Fibroblast of skin of scalp (primary cell): ENCODE measurements at places on chromosomes 16 and 17.

GRCh38 chr16:86467490-86467889 is 42.8 kb upstream of the FOXF1 start:
- DNase-seq = no peak

DNA sequence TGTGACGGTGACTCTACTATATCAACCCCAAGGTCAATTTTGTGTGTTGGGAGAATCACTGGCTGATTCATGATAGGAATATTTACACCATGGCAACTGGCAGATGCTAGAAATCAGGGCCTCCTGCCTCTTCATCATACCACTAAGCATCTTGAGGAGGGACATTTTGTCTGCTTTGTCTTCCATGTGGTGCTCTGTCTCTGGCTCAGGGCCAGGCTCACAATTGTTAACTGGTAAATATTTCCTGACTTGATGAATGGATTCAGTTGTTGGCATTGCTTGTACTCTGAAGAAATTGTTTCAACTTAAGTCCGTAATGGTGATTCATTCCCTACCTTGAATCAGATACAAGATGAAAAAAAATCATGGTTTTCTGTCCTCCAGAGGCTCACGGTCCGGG is 292.7 kb downstream of the HAPSTR1 start:
- no peak for DNase-seq

- peak; percentile 26 for DNase-seq
Measured at GRCh38 chr17:78735832-78736525, 46.1 kb downstream of the CYTH1 start.

GRCh38 chr16:23124315-23124714 is 24.9 kb downstream of the USP31 start:
- peak; percentile 54 for DNase-seq

- no peak for DNase-seq
Measured at GRCh38 chr16:77775911-77776909, 12.2 kb upstream of the VAT1L start.

DNA sequence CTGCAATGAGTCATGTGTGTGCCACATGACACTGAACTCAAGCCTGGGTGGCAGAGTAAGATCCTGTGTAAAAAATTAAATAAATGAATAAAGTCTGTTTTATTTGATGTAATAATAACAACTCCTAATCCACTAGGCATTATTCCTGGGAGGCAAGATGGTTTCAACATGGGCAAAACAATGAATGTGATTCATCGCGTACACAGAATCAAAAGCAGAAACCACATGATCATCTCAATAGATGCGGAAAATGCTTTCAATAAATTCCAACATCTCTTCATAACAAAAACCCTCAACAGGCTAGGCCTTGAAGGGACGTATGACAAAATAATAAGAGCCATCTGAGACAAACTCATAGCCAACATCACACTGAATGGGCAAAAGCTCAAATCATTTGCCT is 195.4 kb downstream of the CDH11 start:
- DNase-seq = peak; percentile 48

GRCh38 chr16:2528161-2529060 is 2.8 kb downstream of the CEMP1 start:
- no peak for DNase-seq

- DNase-seq = no peak
Measured at GRCh38 chr17:34613064-34614019, 34.0 kb downstream of the TMEM132E start.

GRCh38 chr17:39753514-39754160 is 15.9 kb downstream of the GRB7 start:
- DNase-seq = peak; percentile 47

GRCh38 chr17:57593739-57594462 is 151.2 kb downstream of the CCDC182 start:
- DNase-seq = no peak

GRCh38 chr17:3926860-3927627 is 10.8 kb upstream of the P2RX1 start:
- DNase-seq = no peak

GRCh38 chr16:17798716-17799115 is 328.0 kb upstream of the XYLT1 start:
- no peak for DNase-seq

- no peak for DNase-seq
Measured at GRCh38 chr16:89170346-89171215, 967 bp upstream of the CDH15 start.

- DNase-seq = no peak
Measured at GRCh38 chr17:49523706-49524472, 28.8 kb downstream of the NGFR start.
